ENCODE measurements at places on chromosomes 7 and 10.
A peak's percentile ranks its signal among the peaks of the same experiment; 100 is the strongest.

GRCh38 chr7:132379292-132379691 is 197.0 kb downstream of the PLXNA4 start:
- DNase-seq = no peak

- no peak for DNase-seq
Observed at GRCh38 chr10:101003639-101004206, 4.1 kb downstream of the LZTS2 start.

DNA sequence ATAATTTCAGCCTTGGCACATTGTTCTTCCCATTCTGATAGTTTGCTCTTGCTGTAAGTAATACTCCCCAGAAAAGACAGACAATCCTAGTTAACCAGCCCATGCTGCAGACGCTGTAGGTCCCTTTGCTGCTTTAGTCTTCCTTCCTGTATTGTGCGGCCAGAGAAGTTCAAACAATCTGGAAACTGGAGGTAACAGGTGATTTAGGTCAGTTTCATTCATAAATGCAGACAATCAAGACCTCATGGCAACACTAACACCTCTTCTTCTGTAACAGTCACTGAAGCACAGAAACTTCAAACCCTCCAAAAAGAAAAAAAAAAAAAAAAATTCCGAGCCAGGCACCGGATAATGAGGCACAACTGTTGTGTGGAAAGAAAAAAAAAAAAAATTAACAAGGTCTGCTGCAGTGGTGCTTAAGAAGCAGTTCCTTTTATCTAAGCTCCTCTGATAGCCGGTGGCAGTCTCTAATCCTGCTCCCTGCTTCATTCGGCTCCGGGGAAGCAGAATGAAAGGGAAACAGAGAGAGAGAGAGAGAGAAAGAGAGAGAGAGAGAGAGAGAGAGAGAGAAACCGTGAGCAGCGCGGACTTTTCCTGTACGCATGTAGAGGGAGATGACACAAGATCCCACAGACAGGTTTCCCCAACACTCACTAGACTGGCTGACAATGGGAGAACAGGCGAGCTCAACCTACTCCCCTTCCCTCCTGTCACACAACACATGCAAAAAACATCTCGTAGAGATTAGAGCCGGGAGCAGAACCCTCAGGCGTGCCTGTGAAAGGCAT is at the start of gene SEMA3A:
SEMA3A (minus strand) TSS at position 306 of the 788 bp plus-strand sequence; CDS start at position 103, 203 bp downstream.
- peak; percentile 5 for DNase-seq

GRCh38 chr7:13656330-13656729 is 333.1 kb downstream of the ETV1 start:
- no peak for DNase-seq

GRCh38 chr7:135353832-135354231 is 120.2 kb downstream of the STRA8 start:
- DNase-seq = no peak

DNA sequence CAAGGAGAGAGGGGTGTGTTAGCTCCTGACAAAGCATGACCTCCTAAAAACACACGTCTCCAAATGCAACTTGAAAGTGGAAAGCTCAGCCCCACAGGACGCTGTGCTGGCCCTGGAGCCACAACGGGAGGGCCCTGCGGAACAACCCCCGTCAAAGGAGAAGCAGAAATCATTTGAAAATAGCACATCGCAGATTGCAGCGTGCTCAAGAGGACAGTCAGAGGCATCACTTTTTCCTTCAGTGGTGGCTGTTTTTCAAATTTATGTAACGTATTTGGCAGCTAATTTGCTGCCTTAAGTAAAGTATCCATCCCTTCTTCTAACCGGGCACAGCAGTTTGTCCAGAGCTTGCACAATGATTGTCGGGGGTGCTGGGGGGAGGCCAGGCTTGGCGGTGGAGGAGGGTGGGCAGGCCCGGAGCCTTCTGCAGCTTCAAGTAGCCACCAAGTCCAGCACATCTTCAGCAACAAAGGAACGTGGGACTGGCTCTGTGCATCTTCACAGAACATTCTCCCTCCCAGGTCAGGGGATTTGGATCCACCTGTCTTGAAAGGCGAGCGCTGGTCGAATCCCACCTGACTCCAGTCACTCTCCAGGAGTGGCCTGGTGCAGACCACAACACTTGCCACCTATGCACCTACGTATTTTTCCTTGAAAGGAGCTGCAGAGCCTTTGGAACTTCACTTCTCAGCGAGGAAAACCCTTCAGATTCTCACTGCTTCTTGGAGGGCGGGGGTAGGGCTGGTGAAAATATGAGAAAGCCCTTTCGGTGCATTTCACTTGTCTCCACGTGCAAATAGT is 346.3 kb downstream of the DNAJB6 start:
- DNase-seq = no peak

DNA sequence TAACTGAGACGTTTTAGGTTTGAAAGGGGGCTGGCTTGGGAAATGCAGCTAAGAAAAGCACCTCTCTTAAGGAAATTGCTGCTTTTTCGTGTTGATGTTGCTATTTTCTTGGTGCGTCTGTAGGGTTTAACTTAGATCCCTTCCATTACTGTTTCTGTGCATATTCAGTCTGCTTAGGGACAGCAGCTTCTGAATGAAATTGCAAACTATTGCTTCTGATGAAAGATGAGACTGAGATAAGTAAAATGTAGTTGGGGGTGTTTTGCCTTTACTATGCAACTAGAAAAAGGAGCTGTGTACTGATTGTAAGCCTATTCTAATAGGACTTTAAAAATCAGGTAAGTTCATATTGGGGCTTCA is 772 bp downstream of the HDAC9 start:
- DNase-seq = no peak

- no peak for DNase-seq
Observed at GRCh38 chr7:116455009-116455408, 44.5 kb upstream of the CAV2 start.

GRCh38 chr10:36188080-36188453 is 546.0 kb upstream of the FZD8 start:
- DNase-seq = no peak

- DNase-seq = peak; percentile 1
Observed at GRCh38 chr10:22103701-22104470, 100.4 kb upstream of the DNAJC1 start.

- DNase-seq = no peak
Observed at GRCh38 chr10:52284416-52285013, 29.6 kb upstream of the DKK1 start.

- no peak for DNase-seq
Observed at GRCh38 chr10:124072106-124072505, 21.3 kb downstream of the CHST15 start.

DNA sequence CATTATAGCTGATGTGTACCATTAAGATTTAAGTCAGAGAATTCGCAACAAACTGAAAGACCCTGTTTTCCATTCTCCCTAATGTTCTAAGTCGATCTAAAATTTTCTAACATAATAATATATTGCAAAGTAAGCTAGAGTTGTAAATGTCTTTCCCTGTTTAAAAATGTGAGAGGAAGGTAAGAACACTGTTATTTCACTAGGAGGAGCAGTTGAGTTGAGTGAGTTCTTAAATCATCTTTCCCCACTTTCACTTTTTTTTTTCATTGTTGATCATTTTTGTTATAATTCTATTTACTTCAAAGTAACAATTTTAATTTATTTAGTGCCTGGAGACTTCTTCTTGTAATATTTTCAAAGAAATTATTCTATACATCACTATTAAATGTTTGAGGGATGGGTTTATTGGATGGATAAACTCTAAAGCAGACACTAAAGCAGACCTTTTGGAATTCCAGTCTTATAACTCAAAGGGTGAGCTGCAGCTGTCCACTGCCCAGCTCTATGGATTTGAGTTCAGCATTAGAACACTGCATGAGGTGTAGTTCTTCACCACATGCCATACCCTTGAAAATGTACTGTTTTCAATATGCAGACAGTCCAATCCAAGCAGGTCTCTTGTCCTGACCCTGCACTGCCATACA is 181.3 kb upstream of the FZD1 start:
- no peak for DNase-seq

DNA sequence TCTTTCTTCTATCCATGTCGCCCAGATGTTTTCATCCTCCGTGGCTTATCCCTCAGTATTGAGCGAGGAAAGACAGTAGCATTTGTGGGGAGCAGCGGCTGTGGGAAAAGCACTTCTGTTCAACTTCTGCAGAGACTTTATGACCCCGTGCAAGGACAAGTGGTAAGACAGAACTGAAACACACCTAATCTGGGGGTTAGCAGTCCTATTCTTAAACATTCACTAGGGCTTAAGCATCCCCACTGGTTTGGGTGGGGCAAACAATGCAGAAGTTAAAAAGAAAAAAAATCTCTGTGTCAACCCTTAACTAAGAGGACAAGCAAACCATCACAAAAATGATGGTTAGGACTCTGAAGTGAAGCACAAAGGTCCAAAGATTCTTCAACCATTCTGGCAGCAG is 43.8 kb downstream of the SP8 start:
- DNase-seq = no peak

- no peak for DNase-seq
Observed at GRCh38 chr7:84017651-84018050, 176.9 kb downstream of the SEMA3A start.

GRCh38 chr10:4561296-4561695 is 264.7 kb upstream of the AKR1E2 start:
- DNase-seq = no peak

DNA sequence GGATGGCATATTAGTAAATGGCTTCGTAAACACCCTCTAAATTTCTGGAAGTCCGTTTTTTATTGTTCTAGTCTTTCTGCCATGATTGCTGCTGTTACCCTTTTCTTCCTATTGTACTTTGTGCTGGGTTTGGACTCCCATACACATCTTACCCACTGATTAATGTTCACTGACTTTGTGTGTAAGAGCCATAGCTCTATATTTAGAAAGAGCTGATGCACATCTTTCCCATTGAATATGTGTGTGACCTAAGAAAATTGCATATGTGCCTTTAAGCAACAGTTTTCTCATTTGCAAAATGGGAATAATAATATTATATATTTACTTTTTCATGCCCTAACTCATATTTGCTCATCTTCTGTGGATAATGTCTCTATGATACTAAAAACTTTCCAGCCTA is 135.8 kb upstream of the DLX6 start:
- no peak for DNase-seq

- no peak for DNase-seq
Observed at GRCh38 chr10:103764296-103765088, 90.9 kb downstream of the SH3PXD2A start.

DNA sequence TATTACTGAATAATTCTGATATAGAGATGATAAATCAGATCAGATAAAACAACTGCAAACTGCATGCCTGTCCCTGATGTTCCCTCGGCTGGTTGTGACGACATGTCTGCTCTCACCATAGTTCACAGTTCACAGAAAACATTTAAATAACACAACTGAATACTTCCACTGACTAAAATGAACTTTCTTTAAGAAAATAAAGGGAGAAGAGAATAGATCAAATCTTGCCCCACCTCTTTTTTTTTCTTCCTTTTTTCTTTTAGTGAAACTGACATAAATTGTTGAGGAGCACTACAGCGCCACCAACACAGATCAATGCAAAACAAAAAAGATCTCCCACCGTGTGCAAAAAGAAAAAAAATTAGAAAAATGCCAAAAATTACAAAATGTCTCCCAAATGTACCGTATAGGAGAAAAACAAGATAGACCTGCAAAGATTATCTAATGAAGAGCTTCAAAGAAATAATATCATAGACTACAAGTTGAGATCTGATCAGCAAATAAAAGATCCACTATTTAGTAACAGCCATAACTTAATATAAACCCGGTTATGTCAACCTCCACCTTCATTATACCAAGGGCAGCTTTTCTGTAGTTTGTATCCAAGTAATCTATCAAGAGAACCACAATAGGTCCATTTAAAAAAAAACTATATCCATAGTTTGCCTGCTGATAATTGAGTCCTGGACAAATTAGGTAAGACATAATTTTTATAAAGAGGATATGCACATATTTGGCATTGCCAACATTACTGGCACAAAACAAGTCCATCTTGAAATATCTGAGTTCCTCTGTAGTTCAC is 30.7 kb upstream of the EPC1 start:
- DNase-seq = peak; percentile 60

DNA sequence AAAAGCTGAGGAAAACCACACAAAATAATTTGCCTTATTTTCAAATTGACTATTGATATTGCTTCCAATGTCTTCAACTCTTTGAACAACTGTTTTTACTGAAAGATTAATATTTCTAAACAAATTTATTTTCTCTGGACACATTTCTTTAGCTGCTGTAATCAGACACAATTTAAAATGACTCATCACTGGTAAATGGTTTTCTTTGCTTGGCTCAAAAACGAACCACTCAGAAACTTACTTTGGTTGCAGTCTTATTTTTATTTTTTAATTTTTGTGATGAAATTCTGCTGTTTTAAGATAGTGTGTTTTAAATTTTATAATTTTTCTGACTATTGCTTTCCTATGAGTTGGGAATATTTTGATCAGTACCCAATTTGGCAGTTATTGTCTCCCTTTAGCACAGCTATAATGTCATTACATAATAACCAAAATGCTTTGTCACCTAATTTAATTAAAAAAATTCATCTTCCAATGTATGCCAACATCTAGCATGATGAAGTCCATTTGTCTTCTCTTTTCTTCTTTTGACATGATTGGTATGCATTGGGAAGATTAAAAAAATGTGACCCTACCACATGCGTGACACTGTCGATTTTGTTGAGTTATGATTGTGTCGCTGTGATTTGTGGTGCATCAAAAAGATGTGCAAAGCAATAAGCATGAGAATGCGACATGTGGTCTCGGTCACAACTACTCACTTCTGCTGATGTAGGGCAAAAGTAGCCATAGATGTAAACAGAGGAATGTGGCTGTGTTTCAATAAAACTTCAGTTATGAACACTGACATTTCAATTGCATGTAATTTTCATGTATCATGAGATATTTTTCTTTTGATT is 222.3 kb downstream of the SUGCT start:
- DNase-seq = no peak

DNA sequence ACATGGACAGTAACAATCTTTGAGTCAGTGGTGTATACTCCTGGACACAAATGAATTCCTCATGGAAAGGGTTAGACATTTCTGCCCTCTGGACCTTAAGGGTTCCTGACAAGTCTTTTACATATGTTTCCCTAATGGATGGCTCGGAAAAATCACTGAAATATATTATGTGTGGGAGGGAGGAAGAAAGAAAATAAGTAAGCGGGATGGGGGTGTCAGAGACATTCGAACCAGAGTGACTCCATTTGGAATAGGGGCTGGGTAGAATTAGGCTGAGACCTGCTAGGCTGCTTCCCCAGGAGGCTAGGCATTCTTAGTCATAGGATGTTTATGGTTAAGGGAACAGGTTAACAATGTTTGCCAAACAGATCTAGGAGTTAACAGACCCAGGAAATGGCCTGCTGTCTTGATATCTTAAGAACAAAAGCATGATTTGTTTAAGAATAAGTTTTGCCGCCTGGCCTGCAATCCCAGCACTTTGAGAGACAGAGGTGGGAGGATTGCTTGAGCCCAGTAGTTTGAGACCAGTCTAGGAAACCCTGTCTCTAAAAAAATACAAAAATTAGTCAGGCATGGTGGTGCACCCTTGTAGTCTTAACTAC is 1241.7 kb downstream of the TYW1 start:
- DNase-seq = no peak

- peak; percentile 78 for DNase-seq
Observed at GRCh38 chr7:23470330-23471105, at the start of gene IGF2BP3. TSS of gene IGF2BP3 (minus strand) at chr7:23470491. CDS start at chr7:23470110, 381 bp downstream.

- no peak for DNase-seq
Observed at GRCh38 chr10:125266541-125266940, 106.2 kb upstream of the CTBP2 start.
